ENCODE measurements at places on chromosomes 13 and 19.

- no peak for DNase-seq
These were observed 1.8 kb downstream of the FXYD7 start for GRCh38 chr19:35144600-35145436.

GRCh38 chr19:21335721-21336120 is 6.5 kb upstream of the ZNF708 start:
- DNase-seq = no peak

DNA sequence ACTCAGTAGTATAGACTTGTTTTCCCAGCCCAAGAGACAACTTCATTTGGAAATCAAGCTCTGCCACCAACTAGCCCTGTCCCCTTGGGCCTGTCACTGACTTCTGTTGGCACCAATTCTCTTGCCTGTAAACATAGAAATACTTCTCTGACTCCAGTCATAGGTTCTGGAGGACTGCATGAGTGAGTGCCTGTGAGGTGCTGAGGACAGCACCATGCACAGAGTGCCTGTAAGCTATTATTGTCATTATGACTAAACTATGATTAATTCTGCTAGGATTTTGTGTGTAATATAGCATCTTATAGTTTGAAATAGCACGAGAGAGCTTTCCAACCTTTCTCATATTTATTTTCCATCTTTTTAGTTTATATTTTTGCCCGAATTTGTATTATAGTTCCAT is 247.9 kb downstream of the MYO16 start:
- DNase-seq = no peak

GRCh38 chr13:59477011-59477410 is 686.7 kb downstream of the DIAPH3 start:
- DNase-seq = no peak

- DNase-seq = no peak
These were observed 112.5 kb downstream of the COG6 start for GRCh38 chr13:39767791-39768517.

GRCh38 chr19:13122275-13122878 is 4.3 kb downstream of the NACC1 start:
- no peak for DNase-seq

DNA sequence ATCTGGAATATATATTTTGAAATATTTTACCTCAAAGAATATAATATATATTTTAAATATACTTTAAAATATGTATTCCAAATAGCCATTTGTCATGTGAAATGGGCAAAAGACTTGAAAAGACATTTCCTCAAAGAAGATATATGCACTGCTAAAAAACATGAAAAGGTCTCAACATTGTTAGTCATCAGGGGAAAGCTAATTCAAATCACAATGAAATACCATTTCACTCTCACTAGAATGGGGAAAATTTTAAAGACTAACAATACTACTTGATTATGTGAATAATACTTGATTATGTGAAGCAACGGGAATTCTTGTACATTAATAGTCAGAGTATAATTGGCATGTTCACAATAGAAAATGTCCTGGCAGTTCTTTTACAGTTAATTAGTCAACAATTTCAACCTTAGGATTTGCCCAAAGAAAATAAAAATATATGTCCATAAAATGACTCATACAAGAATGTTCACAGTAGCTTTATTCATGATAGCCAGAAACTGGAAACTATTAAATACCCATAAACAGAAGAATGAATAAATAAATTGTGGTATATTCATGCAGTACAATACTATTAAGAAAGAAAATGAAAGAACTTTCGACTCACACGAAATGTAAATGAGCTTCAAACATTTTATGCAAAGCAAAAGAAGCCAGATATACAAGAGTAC is 6.8 kb upstream of the KBTBD6 start:
- DNase-seq = no peak

DNA sequence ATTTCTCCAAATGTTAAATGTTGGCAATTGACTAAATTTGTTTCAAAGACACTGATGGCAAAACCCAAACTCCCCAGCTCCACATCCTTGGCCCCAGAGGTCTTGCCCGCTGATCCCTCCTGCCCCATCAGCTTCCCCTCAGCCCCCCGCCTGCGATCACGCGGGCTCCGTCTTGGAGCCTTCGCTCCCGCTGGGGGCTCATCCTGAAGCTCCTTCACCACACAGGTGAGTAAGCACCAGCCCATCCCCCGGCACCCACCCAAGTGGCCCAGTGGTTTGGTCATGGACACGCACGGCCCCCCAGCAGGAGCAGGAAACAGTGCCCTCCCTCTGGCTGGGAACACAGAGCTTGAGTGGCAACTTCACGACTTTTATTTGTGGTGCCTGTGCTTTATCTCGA is 14.9 kb downstream of the EPS8L1 start:
- no peak for DNase-seq

DNA sequence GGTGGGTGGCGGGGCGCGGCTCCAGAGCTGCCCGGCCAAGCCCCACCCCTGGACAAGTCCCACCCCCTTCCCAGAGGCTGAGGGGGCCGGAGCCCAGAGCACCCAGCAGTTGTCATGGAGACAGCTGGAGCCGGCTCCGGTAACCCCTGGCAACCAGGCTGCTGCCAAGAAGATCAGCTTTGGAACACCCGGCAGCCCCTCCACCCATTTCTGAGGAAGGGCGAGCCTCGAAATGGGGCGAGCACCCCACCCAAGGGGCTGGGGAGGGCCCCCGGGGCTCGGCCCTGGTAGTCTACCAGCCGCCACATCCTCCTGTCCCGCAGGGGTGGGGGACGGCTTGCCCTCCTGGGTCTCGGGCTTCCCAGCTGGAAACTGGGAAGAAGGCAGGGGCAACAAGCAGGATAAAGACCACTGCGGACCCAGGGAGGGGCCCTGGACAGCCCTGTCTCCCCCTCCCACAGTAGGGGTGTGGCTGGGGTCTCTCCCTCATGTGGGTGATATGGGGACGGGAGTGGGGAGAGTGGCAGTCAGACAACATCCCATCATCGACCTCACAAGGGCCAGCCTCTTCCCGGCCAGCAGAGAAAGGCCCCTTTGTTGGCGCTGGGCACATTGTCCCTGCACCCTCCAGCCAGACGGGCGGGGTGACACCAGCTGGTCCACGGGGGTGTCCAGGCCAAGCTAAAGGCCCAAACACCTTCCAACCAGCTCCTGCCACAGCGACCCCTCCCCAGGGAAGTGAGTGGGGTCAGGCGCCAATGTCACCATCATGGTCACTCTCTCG is 1.5 kb downstream of the CERS1 start:
- DNase-seq = no peak

- no peak for DNase-seq
These were observed 19.4 kb downstream of the ACTN4 start for GRCh38 chr19:38666663-38667511.

DNA sequence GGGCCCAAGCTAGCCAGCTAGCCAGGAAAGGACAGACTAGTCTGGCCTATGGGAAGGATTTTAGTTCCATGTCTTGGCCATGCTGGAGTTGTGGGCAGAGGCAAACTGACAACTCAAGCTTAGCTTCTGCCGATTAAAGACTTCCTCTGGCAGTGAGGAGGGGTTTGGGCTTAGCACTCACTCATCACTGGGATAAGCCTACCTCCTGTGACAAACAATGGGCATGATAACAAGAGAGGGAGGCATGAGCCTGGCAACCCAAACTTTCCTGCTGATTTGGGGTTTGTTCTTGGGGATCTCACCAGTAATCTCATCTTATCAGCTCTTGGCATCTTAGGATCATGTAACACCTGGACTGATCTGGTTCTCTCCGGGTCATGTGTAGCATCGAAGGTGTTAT is 83.6 kb downstream of the KL start:
- DNase-seq = no peak

GRCh38 chr13:112933649-112934048 is 35.4 kb upstream of the MCF2L start:
- no peak for DNase-seq

- DNase-seq = no peak
These were observed 51.1 kb downstream of the HS6ST3 start for GRCh38 chr13:96141032-96141431.

DNA sequence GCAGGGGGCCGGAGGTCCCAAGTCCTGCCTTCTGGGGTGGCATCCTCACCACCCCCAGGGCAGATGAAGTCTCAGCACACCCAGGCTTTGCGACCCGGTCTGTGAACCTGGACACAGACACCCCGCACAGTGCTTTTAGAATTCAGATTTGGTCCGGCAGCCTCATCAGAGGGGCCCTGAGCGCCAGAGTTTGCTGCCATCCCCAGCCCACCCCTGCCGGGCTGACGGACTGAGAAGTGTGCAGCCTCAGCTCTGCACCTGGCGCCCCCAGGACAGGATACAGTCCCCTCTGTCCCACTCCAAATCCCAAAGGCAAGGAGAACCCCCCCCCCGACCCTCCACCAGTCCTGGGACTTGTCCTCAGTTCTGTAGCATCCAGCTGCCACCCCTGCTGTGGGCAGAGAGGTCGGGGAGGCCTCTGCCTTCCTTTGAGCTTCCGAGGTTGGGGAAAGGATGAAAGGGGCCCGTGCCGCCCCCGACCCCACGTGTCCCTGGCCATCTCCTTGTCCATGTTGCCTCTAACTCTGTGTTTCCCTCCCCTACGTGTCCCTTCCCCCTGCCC is 16.9 kb downstream of the CAPN12 start:
- no peak for DNase-seq

DNA sequence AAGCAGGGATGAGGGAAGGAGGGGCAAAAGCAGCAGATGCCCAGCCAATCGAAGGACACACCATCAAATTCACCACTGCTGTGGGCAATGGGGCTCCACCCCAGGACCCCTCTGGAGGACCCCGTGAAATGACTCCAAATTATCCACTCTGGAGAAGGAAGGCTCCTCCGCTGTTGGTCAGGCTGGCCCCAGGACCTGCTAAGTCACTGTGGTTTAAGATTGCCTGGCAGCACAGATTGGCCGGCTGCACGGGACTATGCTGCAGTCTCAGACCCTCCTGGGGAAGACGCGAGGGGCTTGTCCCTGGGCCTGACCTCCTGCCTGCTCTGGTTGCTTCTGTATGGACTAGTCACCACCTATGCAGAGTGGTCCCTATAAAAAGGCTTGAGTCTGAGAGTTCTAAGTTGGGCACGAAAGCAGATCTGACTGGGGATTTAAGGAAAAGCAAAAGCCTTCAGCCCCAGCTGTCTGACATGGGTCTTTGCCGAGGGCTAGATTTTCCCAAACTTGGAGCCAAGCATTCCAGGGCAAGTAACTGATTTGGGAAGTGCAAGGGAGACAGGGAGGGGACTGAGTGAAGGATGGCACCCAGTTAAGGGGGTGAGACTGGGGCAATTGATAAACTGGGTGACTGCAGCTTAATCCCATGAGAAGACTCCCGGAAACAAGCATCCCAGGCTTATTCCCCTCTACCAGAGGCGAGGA is 91.7 kb downstream of the TSHZ3 start:
- DNase-seq = no peak

DNA sequence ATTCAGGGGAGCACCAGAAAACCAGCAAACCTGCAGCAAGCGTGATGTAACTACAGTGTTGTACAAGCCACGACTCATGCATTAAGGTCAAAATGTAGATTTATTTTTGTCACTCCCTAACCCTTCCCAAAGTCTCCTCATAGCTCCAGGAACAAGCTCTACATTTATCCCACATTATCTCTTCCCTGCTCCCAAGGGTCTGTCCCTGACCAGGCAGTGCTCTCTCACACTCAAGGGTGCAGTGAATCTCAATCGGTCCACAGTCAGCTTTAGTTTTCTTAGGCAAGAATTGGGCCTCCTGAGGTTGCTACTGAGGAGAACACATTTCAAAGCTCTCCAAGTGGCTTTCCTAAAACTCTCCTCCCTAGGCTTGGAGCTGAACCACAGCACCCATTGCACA is 219.4 kb downstream of the NHLRC3 start:
- no peak for DNase-seq

DNA sequence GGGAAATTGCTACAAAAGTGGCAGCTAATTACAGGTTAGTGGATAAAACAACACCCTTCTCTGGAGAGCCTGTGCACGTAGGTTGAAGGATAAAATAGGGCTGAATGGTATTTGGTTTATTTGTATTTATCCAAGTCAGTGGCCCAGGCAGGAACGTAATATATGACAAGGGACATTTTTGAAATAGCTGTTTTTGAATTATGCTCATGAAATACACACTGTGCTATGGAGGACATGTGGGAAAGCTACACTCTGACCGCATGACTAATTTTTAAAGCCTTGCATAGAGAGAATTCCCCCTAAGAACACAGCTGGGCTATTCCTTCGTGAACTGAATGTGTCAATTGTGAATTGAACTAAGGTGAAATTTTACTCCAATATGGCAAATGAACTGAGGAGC is 292.1 kb upstream of the MAB21L1 start:
- no peak for DNase-seq

GRCh38 chr13:42038661-42039456 is 9.6 kb upstream of the DGKH start:
- no peak for DNase-seq

DNA sequence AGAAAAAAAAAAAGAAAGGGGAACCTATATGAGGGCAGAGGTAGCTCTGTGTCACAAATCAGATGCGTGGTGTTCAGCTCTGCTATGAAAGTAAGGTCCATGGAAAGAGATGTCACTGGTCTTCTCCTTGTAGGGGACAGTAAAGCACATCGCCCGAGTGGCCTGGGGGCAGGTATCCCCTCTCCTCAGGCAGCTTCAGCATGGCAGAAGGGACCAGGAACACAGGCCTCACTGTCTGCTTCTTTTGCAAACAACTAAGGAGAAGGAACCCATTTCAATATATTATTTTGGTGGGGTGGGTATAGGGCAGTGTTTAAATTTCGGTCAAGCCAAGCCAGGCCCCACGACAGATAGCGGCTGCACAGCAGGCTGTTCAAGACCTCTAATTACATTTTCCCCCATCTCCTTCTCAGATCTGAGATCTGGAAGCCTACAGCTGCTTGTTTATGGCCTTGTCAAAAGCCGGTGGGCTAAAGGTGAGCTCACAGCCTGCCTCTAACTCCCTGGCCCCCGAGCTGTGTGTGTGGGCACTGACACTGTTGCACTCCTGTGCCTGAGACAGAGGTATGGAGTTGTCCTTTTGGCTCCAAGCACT is 72.8 kb downstream of the HSPH1 start:
- DNase-seq = peak; percentile 70

- no peak for DNase-seq
These were observed 810 bp downstream of the ZNF627 start for GRCh38 chr19:11598103-11598483.

DNA sequence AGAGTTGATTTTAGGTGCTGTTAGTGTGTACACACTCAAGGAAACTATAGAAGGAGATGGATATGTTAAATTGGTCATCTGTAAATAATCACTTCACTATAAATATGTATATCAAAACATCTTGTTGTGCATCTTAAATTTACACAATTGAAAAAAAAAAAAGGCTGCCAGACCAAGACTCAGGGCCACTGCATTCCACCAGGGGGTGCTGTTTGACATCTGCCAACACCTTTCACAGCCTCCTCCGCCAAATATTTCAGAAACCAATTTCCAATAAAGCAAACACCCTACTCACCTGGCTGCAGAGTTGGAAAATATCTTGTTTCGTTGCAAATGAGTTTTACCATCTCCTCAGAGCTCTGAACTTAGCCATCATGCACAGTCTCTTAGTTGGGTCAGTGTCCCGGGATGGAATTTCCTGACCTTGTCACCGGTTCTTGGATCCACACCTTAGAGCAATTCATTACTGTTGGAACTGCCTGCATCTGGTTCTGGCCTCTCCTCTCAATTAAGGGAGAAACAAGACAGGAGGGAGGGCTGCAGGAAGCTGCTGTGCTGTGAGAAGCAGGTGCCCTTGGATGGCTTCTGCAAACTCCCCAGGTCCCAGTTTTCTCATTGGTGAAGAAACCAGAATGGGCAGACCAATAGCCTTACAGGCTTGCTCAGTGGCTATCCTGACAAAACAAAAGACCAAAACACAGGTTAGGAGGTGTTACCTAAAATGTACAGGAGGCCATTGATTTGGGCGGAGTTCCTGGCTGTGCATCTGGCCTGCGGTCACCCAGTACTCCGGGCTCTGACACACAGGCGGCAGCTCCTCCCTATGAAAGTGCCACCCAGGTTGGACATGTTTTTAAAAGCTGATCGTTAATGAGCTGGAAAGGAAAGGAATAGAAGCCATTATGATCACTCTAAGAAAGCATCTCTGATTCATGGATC is 746.6 kb downstream of the UQCRFS1 start:
- no peak for DNase-seq
